ENCODE measurements at places on chromosomes 4 and X.
A peak's percentile ranks its signal among the peaks of the same experiment; 100 is the strongest.

- DNase-seq, result no peak
Measured at GRCh38 chr4:79287718-79288117, 38.1 kb downstream of the NAA11 start.

DNA sequence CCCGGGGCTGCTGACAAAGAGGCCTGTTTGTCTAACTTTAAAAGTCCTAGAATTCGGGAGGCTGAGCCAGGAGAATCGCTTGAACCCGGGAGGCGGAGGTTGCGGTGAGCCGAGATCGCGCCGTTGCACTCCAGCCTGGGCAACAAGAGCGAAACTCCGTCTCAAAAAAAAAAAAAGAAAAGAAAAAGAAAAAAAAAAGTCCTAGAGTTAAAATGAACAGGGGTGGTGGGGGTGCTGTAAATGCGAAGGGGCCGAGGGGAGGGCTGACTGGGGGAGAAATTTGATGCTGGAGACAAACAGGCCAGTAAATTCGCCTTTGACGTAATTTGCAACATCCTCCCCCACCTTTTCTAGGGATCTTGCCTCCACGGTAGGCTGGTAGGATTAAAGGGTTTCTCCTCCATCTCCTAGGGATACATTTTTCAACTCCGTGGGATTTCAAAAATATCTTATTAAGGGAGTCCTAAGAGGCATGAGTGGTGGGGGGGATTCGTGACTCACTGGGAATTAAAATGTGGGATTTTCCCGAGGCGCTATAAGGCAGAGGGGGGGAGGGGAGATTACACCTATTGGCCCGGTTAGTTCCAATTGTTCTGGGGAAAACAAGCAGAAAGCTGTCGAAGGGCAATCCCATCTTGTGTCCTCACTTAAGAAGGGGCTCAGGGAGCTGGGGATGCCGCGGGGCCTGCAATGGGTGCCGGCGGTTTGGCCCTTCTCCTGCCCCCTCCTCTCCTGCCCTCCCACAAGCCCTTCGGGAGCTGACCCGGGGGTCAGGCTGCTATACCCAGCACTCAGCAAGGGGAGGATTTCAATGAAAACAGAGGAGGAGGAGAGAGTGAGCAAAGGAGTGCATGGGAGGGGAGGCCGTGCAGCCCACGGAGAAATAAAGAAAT lies 3.0 kb upstream of the BCOR start:
- DNase-seq, result no peak

DNA sequence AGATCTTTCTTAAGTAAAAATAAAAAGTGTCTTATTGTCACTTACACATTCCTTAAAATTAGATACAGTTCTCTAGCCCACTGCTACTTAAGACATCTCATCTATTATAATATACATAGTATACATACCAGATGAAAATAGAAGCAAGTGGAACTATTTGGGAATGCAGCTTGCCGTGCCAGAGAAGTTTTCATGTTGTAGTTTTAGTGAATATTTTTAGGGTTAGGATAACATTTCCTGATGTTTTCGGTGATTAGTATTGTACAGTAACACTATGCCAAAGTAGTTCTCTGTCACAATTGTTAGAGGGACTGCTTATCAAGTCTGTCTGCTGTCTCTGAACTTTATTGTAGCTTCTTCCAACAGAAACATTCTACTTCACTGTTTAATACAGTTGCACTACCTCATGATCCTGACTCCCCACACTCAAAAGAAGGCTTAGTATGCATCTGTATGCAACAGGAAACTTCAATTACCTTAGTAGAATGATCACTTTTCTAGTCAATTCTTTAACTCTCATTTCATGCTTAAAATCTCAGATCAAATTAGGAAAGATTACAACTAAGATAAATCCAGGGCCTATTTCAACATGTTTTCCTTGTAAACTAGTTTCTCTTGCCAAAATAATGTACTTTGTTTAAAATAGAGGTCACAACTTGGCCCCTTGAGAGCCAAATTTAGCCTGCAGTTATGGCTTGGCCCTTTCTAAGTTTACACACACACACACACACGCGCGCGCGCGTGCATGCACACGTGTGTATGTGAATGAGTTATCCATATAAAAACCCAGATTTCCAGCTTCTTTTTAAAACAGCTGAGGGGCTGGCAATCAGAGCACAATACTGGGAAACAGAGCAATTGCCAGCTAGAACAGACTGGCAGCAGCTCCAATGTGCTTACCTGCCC lies 42.3 kb upstream of the SRPX start:
- DNase-seq, result peak; percentile 29

- no peak for DNase-seq
Measured at GRCh38 chr4:785332-786073, 40.4 kb downstream of the CPLX1 start.

- DNase-seq, result no peak
Measured at GRCh38 chrX:16023790-16024734, 99.3 kb upstream of the GRPR start.

DNA sequence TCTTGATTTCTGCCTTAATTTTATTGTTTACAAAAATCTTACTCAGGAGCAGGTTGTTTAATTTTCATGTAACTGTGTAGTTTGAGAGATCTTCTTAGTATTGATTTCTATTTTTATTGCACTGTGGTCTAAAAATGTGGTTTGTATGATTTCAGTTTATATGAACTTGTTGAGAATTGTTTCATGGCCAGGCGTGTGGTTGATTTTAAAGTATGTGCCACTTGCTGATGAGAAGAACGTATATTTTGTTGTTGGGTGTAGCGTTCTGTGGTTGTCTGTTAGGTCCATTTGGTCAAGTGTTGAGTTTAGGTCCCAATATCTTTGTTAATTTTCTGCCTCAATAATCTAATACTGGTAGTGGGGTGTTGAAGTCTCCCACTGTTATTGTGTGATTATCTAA lies 996.8 kb downstream of the PCDH19 start:
- no peak for DNase-seq

DNA sequence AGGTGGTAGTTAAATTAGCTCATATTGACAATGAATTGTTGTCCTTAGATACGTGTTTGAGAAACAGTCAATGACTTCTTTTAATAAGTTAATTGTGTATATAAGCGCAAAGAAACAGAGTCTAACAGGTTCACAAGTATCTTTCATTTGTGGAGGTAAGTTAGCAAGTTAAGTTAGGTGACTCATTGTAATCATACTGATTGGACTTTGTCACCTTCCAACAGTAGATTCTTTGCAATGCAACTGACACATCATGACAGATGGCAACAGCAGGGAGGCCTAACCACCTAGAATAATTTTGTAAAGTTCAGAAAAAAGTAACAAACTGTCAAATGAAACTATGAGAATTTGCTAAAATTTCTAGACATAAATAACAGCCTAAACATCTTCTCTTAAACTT lies 207.6 kb upstream of the PITX2 start:
- DNase-seq, result no peak

GRCh38 chr4:177251237-177251636 lies 58.4 kb upstream of the NEIL3 start:
- no peak for DNase-seq

- DNase-seq, result no peak
Measured at GRCh38 chr4:151939670-151940069, 178.9 kb upstream of the GATB start.

DNA sequence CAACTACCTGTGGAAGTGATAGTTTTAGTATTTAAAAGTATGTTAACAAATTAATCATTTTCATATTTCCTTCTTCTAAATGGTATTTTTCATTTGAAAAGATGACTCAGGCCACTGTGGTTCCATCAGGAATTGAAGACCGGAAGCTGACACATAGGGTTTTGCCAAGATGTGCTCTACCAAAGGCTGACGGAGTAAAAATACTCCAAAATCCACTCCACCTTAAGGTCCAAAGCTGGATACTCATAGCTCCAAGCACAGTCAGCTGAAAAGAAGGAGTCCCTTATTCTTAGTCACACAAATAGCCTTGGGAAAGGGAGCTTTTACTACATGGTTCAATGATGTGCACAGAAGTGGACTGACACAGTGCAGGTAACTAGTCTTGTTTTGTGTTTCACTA lies 472.0 kb downstream of the ARAP2 start:
- no peak for DNase-seq

GRCh38 chr4:1366371-1367229 lies 19.6 kb downstream of the UVSSA start:
- no peak for DNase-seq

DNA sequence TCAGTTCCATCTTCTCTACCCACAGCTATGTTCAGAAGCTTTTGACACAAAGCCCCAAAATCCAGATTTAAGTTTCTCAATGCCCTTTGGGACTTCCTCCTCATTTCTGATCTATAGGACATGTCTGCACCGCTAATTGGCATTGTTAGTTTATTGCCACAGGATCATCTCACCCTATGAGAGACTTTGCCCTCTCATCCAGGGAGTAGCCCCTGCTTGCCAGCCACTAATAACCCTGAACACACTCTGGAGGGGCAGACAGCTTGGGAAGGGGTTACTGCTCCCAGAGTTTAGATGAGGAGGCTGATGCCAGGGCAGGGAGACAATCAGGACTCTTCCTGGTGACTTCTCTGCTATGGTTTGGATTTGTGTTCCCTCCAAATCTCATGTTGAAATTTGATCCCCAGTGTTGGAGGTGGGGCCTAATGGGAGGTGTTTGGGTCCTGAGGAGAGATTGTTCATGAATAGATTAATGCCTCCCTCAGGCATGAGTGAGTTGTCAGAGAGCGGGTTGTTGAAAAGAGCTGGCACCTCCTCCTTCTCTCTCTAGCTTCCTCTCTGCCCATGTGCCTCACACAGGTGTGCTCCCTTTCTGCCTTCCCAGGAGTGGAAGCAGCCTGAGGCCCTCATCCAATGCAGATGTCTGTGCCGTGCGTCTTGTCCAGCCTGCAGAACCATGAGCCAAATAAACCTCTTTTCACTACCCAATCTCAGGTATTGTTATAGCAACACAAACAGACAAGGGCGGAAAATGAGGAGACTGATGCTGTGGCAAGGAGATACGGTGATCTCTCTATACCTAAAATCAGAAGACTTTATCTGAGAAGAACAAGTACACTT lies 3.6 kb upstream of the SCARB2 start:
- no peak for DNase-seq

DNA sequence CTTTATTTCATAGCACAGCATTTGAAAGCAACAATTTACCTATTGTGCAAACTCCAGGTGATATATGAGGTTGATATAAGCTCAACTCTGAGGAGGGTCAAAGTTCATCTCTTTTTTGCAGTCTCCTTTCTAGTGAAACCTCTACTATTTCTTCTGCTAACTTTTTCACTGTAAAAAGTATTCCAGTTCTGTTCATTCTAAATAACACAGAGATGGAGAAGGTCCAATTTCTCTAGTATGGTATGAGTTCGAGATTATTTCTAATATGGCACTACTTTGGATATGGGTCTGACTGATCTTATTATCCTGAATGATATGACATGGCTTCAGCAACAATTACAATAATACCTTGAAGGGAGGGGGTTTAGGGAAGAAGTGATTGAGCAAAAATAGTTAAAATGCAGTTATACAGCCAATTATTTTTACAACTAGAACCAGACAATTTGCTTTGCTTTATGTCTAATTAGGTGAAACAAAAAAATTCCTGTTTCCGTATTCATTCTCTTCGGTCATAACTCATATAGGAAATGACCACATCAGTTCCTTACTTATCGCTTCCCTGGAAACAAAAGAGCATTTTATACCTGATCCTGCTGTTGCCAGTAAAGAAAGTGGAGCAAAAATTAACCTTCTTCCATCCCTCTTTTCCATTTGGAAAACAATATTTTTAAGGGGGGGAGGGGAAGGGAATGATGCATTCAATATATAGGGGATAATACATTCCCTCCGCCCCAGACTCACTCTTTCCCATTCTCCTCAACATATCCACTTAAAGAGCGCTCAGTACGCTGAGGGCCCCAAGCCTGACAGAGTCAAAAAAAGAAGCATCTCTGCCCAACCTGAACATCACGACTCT lies 1.0 kb downstream of the TBC1D9 start:
- DNase-seq, result no peak

DNA sequence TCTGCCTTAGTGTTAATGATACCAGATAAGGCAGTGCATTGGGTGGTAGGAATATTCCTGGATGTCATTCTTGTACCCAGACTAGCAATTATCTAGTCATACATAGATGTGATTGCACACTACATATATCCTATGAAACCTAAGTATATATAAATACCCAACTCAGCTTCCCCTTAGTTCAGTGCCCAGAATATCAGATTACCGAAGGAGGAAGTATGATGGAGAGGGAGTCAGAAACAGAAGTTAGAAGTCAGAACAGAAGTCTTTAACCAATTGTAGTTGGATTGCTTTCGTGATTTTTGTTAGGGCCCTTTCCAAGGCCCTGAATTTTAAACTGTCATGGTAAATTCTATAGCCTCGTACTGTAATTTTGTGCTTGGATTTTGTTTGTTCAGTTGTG lies 42.9 kb downstream of the MOB1B start:
- DNase-seq, result no peak

DNA sequence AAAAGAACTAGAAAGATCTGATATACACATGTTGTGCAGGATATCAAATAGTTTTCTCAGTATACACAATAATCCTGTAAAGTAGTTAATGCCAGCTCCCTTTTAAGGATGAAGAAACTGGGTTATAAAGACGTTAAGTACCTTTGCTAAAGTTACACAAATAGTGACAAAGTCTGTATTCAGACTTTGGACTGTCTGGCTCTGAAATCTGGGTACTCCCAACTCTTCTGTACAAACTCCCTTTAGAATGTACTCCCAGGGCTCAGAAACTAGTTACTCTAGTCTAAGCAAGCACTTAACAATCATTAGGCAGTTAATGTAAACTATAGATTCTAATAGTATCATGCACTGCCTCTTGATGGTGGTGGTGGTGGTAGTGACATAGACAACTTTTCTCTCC lies 7.2 kb downstream of the GPRASP3 start:
- DNase-seq, result no peak

DNA sequence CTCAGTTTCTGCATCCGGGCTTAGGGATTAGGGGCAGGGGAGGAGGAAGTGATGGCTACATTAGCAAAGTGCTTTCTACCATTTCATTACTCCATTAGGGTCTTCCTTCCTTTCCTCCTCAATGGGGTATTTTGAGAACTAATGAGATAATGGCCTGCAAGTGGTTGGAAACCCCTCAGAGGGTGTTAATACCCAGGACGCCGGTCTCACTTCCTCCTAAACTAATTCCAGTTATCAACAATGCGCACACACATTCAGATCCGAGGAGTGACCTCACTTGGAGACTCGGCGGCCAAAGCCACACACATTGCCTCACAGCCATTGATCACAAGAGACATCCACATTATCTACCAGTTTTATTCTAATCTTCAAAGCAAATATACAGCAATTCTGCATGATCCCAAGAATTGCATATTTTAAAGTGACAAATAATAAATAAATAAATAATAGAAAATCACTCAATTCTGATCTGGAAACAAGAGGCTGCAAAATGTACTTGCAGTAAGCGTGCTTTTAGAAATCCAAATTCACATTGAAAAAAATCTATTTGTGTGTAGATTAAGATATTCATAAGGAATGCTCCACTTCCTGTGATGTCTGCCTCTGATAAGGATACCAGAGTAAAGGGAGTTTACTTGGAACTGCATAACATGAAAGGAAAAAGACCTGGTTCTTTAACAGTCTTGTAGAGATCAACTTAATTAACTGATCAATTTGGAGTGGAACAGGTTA lies 329.1 kb downstream of the FBXW7 start:
- DNase-seq, result no peak

DNA sequence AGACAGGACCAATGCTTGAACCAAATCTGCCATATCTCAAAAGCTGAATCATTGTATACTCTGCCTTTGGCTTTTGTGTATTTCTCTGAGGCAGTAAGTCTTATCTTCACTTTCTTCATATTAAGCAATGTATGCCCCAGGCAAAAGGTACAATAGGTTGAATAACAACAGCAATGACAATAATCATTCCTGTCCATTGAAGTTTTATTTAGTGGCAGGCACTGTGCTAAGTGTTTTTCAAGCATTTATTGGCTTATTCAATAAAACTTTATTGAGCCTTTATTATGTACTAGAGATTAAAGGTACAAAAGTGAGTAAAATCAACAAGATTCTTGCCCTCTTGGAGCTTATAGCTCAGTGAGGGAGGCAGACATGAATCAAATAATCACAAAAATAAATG lies 8.2 kb upstream of the CASK start:
- no peak for DNase-seq
